Stimulated activated CD8-positive, alpha-beta memory T cell treated with anti-CD3 and anti-CD28 coated beads, Interleukin-7, amount 100 ng/mL, for 4 hours (primary cell): ENCODE measurements at places on chromosomes 12 and 14.
A peak's percentile ranks its signal among the peaks of the same experiment; 100 is the strongest.

DNA sequence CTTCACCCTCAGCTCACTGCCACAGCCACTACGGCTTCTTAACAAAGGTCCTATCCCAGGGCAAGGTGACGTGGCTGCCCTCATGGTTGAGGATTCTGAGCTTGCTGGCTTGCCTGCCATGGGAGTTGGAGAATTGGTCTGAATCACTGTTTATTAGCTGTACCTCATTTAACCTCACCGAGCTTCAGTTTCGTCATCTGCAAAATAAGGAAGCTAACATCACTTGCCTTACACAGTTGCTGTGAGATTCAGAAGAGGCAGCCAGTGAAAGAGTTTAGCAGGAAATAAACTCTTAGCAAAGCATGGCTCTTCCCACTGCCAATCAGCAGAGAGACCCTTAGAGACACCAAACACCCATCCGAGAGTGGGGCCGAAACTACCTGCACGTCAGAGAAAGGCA, 90.1 kb upstream of the KCNA1 start:
- no peak for DNase-seq

DNA sequence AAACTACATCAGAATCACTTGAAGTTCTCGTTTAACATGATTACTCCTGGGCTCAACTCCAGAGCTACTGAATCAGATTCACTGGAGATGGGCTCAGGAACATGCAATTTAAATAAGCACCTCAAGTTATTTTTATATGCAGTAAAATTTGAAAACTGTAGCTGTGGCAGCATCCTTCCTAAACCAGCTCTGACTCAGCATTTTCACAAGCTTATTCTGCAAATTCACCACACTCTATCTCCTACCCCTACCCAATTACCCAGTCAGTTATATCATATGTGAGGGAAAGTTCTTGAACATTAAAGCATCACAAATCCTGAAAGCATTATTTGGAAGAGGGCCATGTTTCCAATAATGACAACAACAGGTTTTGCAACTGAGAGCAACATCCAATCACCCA, 24.2 kb upstream of the LRRC9 start:
- no peak for DNase-seq

DNA sequence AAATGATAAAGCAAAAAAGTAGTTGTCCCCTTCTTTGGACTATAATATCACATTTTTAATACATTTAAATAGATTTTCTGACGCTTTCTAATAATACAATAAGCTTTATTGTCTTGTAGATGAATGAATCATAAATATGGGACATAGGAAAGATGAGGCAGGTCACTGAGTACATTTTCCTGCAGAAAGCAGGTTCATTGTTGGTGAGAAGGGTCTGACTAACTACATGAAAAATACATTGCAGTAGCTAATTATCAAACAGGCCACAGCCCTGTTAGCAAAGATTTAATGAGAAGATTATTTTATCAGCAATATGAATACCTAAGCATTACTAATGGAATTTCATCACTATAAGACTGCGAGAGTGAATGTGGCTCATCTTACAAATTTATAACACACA, 45.6 kb downstream of the ABCD2 start:
- no peak for DNase-seq

DNA sequence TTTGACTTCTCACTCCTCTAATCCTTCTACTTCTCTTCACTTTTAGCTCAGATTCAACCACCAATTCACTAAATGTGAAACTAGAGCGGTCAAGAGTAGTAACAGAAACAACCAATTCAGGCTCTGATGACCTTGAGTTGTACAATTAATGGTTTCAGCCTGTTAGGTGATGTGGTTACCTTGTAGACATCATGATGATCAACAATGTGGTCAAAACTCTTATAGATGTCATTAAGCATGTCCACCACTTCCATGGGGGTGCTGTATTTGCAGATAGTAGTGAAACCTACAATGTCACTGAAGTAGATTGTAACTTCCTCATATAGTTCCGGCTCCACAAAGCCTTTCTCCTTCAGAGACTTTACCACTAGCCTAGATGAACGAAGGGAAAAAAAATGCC, 54.1 kb upstream of the PLBD1 start:
- DNase-seq = no peak

DNA sequence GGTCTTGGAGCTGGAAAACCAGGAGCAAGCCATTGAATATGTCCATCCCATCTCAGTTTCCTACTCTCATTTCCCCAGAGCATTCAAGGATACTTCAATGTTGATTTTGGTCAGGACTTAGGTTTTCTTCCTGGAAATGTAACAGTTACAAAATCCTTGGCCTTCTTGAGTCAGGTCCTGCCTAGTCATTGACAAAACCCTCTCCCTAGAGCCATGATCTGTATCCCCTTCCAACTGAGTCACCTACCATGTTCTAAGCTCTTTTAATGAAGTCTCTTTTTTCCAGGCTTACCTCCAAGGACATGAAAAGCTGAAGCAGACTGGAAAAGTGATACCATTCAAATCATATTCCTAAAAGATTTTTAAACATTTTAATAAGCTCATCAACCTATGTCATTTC, 549.2 kb downstream of the GALC start:
- no peak for DNase-seq

DNA sequence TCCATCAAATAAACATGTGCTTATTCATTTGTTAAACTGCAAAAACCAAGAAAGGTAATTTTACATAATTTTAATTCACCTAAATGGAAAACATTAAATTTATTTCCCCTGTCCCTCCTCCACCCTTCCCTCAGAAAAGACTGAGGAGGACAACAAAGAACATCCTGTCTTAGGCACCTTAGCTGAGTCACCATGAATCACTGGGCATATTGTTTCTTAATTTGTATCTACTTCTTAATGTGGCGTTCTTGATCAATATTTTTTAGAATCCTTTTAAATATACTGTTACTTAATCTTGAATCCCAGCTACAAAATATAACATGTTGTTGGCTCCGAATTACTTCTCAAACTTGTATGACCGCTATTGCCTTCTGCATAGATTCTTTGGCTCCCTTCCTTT, 23.5 kb downstream of the SIX6 start:
- no peak for DNase-seq

- DNase-seq = peak; percentile 38
Observed at GRCh38 chr14:105363847-105364708, 34.3 kb upstream of the TEX22 start.

DNA sequence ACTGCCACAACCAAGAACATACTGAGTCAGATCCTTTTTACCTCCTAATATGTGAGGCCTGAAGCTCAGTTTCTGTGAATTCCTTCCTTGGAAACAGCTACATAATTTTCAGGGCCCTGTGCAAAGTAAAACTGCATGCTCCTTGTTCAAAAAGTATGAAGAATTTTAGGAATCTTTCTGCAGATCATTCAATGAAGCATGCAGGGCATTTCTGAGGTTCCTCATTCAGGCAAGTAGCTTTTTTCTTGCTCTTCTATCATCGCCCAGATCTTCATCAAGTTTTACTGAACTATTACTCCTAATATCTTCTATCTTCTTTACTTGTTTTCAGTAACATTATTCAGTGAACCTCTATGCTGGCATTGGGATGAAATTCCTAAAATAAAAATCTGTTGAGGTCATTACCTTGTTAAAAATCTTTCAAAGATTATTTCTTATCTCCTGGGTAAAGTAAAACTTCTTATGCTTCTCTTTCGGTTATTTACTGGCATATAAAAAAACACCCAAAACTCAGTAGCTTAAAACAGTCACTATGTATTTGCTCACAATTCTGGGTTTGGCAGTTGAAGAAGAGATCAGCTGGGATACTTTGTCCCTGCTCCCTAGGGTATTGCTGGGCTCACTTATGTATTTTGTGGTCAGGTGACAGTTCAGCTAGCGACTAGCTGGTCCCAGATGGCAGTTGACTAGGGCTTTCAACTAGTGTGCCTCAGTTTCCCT, 42.6 kb upstream of the KRR1 start:
- no peak for DNase-seq
